ENCODE measurements at places on chromosomes 2 and 18. TPM values are rescaled to one million over a fixed set of nuclear protein-coding genes. Genes with fewer than 3 reads are reported as not detected.

The ST8SIA5 gene
- total RNA-seq = not detected

The ZNF385B gene
- total RNA-seq = not detected

The CEBPZ gene
- 71.0 TPM for total RNA-seq

The DNAJC27 gene
- total RNA-seq = 1.9 TPM

The PARD3B gene
- 1.1 TPM for total RNA-seq

The RESP18 gene
- not detected for total RNA-seq

The DLGAP1 gene
- total RNA-seq = not detected

The CKAP2L gene
- 15.9 TPM for total RNA-seq

The PLEKHH2 gene
- 2.5 TPM for total RNA-seq

The PROM2 gene
- total RNA-seq = not detected

The REG3A gene
- total RNA-seq = not detected

The RAB17 gene
- total RNA-seq = 0.23 TPM

The C2orf15 gene
- total RNA-seq = 1.0 TPM

The GTF2A1L gene
- not detected for total RNA-seq

The UGT1A4 gene
- total RNA-seq = 0.12 TPM

The ZDBF2 gene
- total RNA-seq = 0.79 TPM

The SLC16A14 gene
- 0.83 TPM for total RNA-seq

The ABHD1 gene
- total RNA-seq = 1.6 TPM

The BIRC6 gene
- total RNA-seq = 30.8 TPM

The CIAO1 gene
- total RNA-seq = 85.2 TPM

The NFU1 gene
- 45.4 TPM for total RNA-seq

The EMILIN1 gene
- 0.47 TPM for total RNA-seq

The CD302 gene
- 2.1 TPM for total RNA-seq

The UGT1A10 gene
- not detected for total RNA-seq

The DNAJB2 gene
- total RNA-seq = 32.8 TPM

The TEX261 gene
- 81.4 TPM for total RNA-seq

The MAP3K19 gene
- total RNA-seq = not detected

The LIPT1 gene
- total RNA-seq = 3.1 TPM

The NPPC gene
- total RNA-seq = 0.31 TPM

The ANTXR1 gene
- 147 TPM for total RNA-seq

The CPSF3 gene
- total RNA-seq = 51.2 TPM

The DYNAP gene
- total RNA-seq = not detected

The ZNG1B gene
- 43.7 TPM for total RNA-seq

The SP110 gene
- 5.5 TPM for total RNA-seq

The SH3RF3 gene
- 0.61 TPM for total RNA-seq

The RAD51AP2 gene
- total RNA-seq = not detected

The TANC1 gene
- total RNA-seq = 7.8 TPM

The MC2R gene
- total RNA-seq = not detected

The FNDC4 gene
- 3.7 TPM for total RNA-seq

The ANKMY1 gene
- total RNA-seq = 9.6 TPM

The ZNF638 gene
- total RNA-seq = 73.4 TPM

The ZBTB7C gene
- 0.17 TPM for total RNA-seq

The CYRIA gene
- total RNA-seq = 0.31 TPM

The PDE11A gene
- total RNA-seq = 0.38 TPM

The TIGD1 gene
- 4.9 TPM for total RNA-seq

The KCNG3 gene
- 0.70 TPM for total RNA-seq
